GM12892 (cell line): ENCODE measurements at places on chromosomes 1 and 21.

- no peak for DNase-seq
Measured at GRCh38 chr1:65404941-65405340, 15.5 kb upstream of the LEPR start.

- no peak for DNase-seq
Measured at GRCh38 chr21:45290948-45291612, 3.4 kb upstream of the POFUT2 start.

DNA sequence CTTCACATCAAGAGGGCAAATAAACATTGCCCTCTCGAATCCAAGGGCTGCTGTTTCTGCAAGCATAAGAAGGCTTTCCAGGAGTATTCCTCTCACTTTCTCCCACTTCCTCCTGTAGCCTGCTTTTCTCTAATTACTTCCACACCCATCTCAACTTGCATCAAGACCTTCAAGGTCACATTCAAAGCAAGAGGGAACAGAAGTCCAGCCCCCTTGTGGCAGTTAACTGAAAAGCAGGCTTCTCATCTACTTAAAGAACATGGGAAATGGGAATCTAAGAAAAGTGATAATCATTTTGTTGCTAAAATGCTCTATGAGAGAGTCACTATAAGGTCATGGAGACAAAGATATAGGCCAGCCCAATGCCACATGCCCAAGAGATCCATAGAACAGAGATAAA is 874.4 kb downstream of the KCNT2 start:
- DNase-seq = no peak

DNA sequence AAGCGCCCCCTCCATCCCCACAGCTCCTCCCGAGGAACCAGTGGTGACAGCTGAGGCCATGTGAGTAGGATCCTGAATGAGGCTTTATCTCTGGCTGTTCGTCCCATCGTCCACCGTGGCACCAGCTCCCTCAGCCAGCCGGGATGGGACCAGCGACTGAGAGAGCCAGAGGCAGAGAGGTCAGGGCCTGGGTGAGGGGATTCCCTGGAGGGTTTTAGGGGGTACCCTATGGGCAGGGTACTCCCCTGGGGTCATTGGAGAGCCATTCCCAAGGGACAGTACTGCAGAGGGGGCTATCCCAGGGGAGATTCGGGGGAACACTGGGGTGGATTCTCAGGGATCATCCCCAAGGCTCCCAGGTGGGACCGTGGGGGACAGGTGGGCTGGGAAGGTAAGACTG is 2.4 kb downstream of the TMEM125 start:
- DNase-seq = no peak

DNA sequence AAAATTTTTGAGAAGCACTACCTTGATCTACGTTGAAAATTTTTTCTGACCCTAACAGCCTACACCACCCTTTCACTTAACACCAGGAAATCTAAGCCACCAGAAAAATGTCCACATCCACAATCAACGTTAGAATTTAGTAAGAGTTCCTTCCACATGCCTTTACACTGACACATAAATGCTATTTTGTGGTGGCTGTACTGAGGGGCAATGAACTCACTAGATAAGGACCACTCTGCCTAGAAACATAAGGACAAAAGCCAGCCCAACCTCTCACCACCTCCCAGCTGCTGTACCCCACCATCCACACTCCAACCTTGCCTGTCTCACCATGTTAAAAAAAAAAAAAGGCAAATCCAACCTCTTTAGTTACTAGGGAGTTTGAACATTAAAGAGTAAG is 29.8 kb downstream of the PARP1 start:
- DNase-seq = no peak
